ENCODE measurements at places on chromosomes 12 and 14. TPM values are rescaled to one million over a fixed set of nuclear protein-coding genes. Genes with fewer than 3 reads are reported as not detected.

OASL gene
- total RNA-seq, result 28.5 TPM

GRCh38 chr14:66288511-66288910, 197.7 kb upstream of the CCDC196 start:
- DNase-seq, result no peak

DNA sequence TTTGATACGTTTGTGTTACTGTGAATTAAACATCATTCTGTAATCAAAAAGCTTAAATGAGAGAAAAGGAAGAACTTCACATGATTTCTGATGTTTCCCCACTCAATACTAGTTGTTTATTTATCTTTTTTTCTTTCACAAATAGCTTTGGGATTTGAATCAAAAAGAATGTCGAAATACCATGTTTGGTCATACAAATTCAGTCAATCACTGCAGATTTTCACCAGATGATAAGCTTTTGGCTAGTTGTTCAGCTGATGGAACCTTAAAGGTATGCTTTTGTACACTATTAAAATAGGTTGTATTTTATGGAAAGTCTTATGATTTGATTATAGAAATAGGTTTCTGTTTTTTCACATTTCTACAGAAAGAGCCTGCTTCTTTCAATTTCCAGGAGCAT, 41.5 kb downstream of the APAF1 start:
- no peak for DNase-seq

- no peak for DNase-seq
These were observed 173.8 kb upstream of the RGS6 start for GRCh38 chr14:71758229-71758951.

- no peak for DNase-seq
These were observed 24.2 kb downstream of the FLRT2 start for GRCh38 chr14:85554106-85554505.

Measured in activated CD4-positive, alpha-beta T cell treated with anti-CD3 and anti-CD28 coated beads, Interleukin-2, amount 10 ng/mL, durations not matched to agents 7 days and 5 days (primary cell).